ENCODE measurements at places on chromosomes 13 and 19. TPM values are rescaled to one million over a fixed set of nuclear protein-coding genes. Genes with fewer than 3 reads are reported as not detected.
A peak's percentile ranks its signal among the peaks of the same experiment; 100 is the strongest.

DNA sequence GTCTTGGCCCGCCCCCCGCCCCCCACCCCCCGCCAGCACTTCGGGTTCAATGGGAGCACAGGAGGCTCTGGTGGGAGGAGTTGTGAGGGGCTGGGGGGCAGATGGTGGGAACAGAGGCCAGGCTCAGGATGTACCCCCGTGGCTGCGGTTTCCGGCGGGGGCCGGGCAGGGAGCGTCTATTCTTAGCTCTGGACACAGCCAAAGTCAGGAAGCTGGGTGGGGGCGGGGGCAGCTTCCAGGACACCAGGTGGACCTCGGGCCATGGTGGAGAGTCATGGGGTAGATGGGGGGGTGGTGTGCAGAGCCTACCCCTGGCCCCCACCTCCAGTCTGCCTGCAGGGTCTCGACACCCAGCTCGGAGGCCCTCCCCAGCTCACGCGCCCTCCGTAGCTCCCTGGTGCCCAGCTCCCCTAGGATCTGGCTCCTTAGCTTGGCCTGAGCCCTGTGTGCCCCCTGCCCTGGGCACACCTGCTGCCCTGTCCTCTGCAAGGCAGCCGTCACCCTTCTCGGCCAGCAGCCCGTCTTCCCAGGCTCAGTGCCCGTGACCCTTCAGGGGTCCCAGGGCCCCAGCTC, 2.2 kb upstream of the TBXA2R start:
- no peak overlapping the region for H3K4me3 ChIP-seq
- no peaks in the 10 kb centered on the region for H3K27me3 ChIP-seq
- H3K36me3 ChIP-seq: peaks cover 30% of the 10 kb centered on the region
- no peak for DNase-seq

DNA sequence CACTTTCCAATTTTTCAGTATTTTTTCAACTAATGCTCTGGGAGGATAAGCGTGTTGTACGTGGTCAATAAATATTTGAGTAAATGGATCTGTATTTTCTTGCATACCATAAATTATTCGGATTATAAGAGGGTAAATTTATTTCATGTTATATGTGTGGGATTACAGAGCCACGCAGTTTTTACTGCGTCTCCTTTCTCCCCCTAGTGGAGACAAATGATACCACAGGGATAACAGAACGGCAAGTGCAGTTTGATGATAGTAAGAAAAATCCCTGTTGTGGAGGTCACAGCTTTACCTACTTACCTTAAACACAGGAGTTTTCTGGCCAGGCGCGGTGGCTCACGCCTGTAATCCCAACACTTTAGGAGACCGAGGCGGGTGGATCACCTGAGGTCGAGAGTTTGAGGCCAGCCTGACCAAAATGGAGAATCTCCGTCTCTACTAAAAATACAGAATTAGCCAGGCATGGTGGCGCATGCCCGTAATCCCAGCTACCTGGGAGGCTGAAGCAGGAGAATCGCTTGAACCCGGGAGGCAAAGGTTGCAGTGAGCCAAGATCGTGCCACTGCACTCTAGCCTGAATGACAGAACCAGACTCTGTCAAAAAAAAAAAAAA, 16.8 kb downstream of the MBD3L2B start:
- no peaks in the 10 kb centered on the region for H3K36me3 ChIP-seq
- H3K4me3 ChIP-seq: no peak overlapping the region
- H3K4me1 ChIP-seq: no peaks in the 10 kb centered on the region
- DNase-seq: no peak
- no peaks in the 10 kb centered on the region for H3K27me3 ChIP-seq

- no peaks in the 10 kb centered on the region for H3K4me1 ChIP-seq
- no peak overlapping the region for H3K4me3 ChIP-seq
- no peaks in the 10 kb centered on the region for H3K27me3 ChIP-seq
- no peak for DNase-seq
Observed at GRCh38 chr13:25783601-25784024, 268.2 kb downstream of the SHISA2 start.

- H3K27ac ChIP-seq: no peak overlapping the region
- no peaks in the 10 kb centered on the region for H3K36me3 ChIP-seq
- DNase-seq: no peak
- H3K4me3 ChIP-seq: no peak overlapping the region
Observed at GRCh38 chr19:34540811-34541557, 59.4 kb downstream of the WTIP start.

DNA sequence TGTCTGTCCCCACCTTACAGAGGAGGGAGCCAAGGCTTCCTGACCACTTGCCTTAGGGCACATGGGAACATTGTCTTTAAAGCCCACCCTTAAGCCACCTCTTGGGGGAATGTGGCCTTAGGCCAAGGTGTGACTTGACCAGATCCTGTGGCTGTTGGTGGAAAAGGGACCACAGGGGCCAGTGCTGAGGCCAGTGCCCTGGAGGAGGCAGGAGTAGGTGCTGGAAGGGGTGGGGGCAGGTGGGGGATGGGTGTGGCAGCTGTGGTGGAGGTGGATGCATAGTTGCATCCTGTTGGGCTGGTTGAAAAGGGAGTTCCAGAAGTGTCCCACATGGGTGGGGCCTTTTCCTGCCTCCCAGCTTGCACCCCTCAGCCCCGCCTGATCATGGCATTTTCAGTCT, 44.8 kb downstream of the DNM2 start:
- peak overlapping the region; percentile 95 for H3K27ac ChIP-seq
- H3K36me3 ChIP-seq: peaks cover 16% of the 10 kb centered on the region
- H3K27me3 ChIP-seq: no peaks in the 10 kb centered on the region

DNA sequence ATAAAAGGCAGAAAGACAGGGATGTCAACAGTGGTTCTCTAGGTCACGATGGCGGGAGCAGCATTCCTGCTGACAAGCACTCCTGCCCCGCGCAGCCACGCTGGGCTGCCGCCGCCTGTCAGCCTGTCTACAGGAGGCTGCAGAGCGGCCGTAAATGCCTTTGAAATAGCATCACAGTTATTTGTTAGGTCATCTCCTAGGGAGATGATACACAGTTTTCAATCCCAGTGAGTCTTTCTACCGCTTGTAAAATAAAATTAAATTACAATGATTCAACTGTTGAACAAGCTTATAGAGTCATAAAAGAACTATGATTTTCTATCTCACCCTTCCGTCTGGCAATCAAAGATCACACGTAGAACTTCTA, 7.3 kb upstream of the SLC7A9 start:
- DNase-seq: no peak
- H3K36me3 ChIP-seq: no peaks in the 10 kb centered on the region
- no peak overlapping the region for H3K4me3 ChIP-seq
- no peak overlapping the region for H3K27ac ChIP-seq

- DNase-seq: no peak
- no peaks in the 10 kb centered on the region for H3K27me3 ChIP-seq
Observed at GRCh38 chr13:77693449-77693940, 4.0 kb upstream of the SLAIN1 start.

DNA sequence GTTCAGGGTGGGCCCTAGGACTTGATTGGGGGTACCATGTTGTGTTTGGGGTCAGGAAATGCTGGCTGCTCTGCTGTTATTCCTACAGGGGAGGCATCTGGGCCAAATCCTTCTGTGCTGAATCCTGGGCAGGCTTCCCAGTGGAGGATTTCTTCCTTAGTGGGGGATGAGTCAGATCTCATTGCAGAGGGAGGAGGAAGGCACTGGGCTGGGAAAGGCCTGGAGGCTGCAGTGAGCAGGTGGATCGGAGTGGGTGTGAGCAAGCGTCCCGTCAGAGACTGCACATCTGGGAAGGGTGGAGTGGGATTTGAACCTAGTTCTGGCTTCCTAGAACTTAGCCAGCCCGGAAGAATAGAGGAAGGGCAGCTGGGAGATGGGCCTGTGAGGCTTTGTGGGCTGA, 11.5 kb downstream of the CCDC124 start:
- peaks cover 19% of the 10 kb centered on the region for H3K4me1 ChIP-seq
- DNase-seq: no peak
- no peaks in the 10 kb centered on the region for H3K27me3 ChIP-seq
- H3K36me3 ChIP-seq: peaks cover 18% of the 10 kb centered on the region
- H3K27ac ChIP-seq: no peak overlapping the region
- no peak overlapping the region for H3K4me3 ChIP-seq

GRCh38 chr13:50449465-50449864, 394.0 kb downstream of the DLEU7 start:
- no peaks in the 10 kb centered on the region for H3K4me1 ChIP-seq
- H3K27me3 ChIP-seq: no peaks in the 10 kb centered on the region
- no peak overlapping the region for H3K27ac ChIP-seq
- no peak for DNase-seq

DNA sequence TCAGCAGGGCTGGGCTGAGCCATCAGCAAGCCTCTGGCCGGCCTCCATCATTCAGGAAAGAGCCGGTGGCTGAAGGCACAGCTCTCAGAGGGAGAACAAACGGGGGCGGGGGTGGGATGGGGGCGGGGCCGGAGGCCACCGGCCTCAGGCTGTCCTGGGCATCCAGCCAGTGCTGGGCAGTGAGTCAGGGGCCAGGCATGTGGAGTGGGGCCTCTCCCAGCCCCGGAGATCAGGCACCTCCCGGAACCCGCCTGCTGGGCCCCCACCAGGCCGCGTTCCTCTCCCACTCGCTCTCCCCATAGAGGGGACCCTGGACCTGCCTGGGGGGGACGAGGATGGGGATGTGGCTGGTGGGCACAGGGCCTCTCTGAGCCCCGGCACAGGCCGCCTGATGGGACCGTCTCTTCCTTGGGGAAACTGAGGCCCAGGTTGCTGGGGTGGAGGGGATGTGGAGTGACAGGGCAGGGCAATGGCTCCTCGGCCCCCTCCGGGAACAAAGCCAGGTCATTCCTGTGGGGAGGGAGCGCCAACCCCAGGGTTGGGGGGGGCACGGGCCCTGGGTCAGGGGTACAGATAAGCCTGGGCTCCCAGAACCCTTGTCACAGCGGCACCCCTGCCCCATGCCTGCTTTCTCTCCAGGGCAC, 12.9 kb downstream of the SPC24 start:
- H3K27ac ChIP-seq: peak overlapping the region; percentile 98
- H3K27me3 ChIP-seq: no peaks in the 10 kb centered on the region
- H3K36me3 ChIP-seq: no peaks in the 10 kb centered on the region
- peak overlapping the region; percentile 32 for H3K4me3 ChIP-seq
- H3K4me1 ChIP-seq: peaks cover 3% of the 10 kb centered on the region
- peak; percentile 95 for DNase-seq

GRCh38 chr13:66809485-66809884, 420.7 kb downstream of the PCDH9 start:
- no peaks in the 10 kb centered on the region for H3K4me1 ChIP-seq
- no peaks in the 10 kb centered on the region for H3K36me3 ChIP-seq
- H3K27ac ChIP-seq: no peak overlapping the region
- no peak overlapping the region for H3K4me3 ChIP-seq
- no peaks in the 10 kb centered on the region for H3K27me3 ChIP-seq
- no peak for DNase-seq

- DNase-seq: peak; percentile 94
- H3K27ac ChIP-seq: peak overlapping the region; percentile 95
- peak overlapping the region; percentile 80 for H3K4me3 ChIP-seq
- H3K4me1 ChIP-seq: no peaks in the 10 kb centered on the region
Observed at GRCh38 chr19:40714441-40715299, 2.0 kb downstream of the COQ8B start.

GRCh38 chr13:112651750-112652511, 37.9 kb upstream of the ATP11A start:
- no peaks in the 10 kb centered on the region for H3K27me3 ChIP-seq
- H3K27ac ChIP-seq: no peak overlapping the region
- peaks cover 10% of the 10 kb centered on the region for H3K4me1 ChIP-seq
- H3K36me3 ChIP-seq: no peaks in the 10 kb centered on the region
- no peak overlapping the region for H3K4me3 ChIP-seq

GRCh38 chr19:21328406-21328805, 804 bp downstream of the ZNF708 start:
- peak overlapping the region; percentile 81 for H3K4me3 ChIP-seq
- DNase-seq: no peak
- H3K27ac ChIP-seq: peak overlapping the region; percentile 96
- H3K27me3 ChIP-seq: no peaks in the 10 kb centered on the region
- H3K36me3 ChIP-seq: peaks cover 8% of the 10 kb centered on the region
- no peaks in the 10 kb centered on the region for H3K4me1 ChIP-seq

- DNase-seq: no peak
- H3K27ac ChIP-seq: peak overlapping the region; percentile 56
- H3K27me3 ChIP-seq: no peaks in the 10 kb centered on the region
- no peak overlapping the region for H3K4me3 ChIP-seq
- H3K4me1 ChIP-seq: no peaks in the 10 kb centered on the region
- no peaks in the 10 kb centered on the region for H3K36me3 ChIP-seq
Observed at GRCh38 chr13:26485786-26486185, 71.7 kb upstream of the WASF3 start.

GRCh38 chr19:32404933-32405430, 588 bp upstream of the DPY19L3 start:
- H3K36me3 ChIP-seq: peaks cover 5% of the 10 kb centered on the region
- peak; percentile 81 for DNase-seq
- peak overlapping the region; percentile 100 for H3K27ac ChIP-seq
- no peaks in the 10 kb centered on the region for H3K27me3 ChIP-seq
- no peaks in the 10 kb centered on the region for H3K4me1 ChIP-seq
- peak overlapping the region; percentile 99 for H3K4me3 ChIP-seq

DNA sequence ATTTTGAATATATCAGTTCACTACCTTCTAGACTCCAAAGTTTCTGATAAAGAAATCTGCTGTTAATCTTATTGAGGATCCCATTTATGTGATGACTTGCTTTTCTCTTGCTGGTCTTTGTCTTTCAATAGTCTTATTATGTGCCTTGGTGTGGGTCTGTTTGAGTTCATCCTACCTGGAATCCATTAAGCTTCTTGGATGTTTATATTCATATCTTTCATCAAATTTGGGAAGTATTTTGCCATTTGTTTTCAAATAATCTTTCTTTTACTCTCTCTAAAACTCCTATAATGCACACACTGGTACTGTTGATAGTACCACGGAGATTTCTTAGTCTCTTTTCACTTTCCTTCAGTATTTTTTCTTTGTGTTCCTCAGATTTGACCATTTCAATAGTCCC, 24.2 kb upstream of the COG6 start:
- H3K27me3 ChIP-seq: no peaks in the 10 kb centered on the region
- no peaks in the 10 kb centered on the region for H3K36me3 ChIP-seq
- H3K4me1 ChIP-seq: no peaks in the 10 kb centered on the region
- DNase-seq: no peak
- H3K27ac ChIP-seq: no peak overlapping the region
- no peak overlapping the region for H3K4me3 ChIP-seq

The RBM42 gene
- total RNA-seq: 40.4 TPM

The CGB2 gene
- total RNA-seq: not detected

The ZNF285 gene
- total RNA-seq: 1.7 TPM

The ZNF540 gene
- total RNA-seq: 3.7 TPM

The AP2S1 gene
- total RNA-seq: 103 TPM

The FOXO1 gene
- 17.3 TPM for total RNA-seq

Measured in right atrium auricular region (tissue), 2 donors.